ENCODE measurements at places on chromosomes 11 and 22.

GRCh38 chr11:68120273-68121066 is 718 bp downstream of the CHKA start:
- DNase-seq = peak; percentile 95

GRCh38 chr11:124876818-124877630 is 11.8 kb downstream of the ROBO3 start:
- no peak for DNase-seq

DNA sequence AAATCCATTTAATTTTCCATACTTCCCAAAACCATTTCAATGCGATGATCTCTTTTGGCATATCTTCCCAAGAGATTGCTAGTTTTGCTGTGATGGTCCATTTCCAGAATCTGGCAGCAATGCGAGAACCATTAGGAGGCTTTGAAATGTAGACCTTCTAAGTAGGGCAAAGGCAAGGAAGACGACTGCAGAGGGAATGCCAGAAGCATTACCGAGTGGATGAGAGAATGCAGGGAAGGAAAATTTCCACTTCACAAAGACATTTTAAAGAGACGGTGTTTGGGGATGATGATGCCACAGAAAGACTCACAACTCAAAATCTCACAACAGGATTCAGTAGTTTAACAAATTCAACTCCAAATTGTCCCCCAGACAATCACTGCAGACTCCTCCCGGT is 471 bp upstream of the CEP126 start:
- no peak for DNase-seq

DNA sequence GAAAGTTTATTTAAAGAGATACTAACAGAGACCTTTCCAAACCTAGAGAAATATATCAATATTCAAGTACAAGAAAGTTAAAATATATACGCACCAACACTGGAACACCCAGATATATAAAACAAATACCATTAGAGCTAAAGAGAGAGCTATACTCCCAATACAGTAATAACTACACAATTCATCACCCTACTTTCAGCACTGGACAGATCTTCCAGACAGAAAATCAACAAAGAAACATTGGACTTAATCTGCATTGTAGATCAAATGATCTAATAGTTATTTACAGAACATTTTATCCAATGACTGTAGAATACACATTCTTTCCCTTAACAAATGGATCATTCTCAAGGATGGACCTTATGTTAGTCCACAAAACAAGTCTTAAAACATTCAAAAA is 311.9 kb downstream of the METTL15 start:
- DNase-seq = no peak

DNA sequence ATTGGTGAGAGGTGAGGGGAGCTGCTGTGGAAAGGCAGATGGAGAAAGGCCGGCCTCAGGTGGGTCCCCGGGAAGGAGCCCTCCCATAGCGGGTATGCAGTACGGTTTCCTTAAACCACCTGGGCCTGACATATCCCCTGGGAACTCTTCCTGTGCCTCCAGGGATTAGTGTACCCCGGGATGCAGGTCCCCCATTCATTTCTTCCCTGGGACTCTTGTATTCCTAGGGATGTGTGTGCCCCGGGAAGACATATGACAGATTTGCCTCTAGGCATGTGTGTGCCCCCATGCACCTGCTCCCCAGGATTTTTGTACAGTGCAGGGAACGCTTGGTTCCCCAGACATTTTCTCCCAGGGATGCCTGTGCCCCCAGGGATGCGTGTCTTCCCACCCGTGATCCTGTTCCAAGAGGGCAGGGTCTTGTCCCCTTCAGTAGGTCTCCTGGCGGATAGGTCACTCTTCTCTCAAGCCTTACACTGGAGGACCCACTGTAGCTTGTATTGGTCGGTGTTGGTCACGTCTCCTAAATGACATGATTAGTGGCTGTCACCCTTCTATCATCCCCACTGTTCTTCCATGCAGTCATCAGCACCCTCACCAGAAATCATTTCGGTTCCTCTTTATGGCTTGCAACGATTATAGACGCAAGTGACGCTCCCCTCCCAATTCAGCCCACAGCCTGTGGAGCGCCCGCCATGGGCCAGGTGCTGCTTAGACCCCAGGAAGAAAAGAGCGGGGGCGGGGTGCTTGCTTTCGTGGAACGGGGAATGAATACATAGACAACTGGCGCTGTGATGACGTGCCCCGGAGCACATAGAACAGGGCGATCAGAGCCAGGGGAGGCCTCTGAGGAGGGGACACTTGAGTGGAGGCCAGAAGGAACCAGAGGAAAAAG is 1.3 kb downstream of the PARVB start:
- DNase-seq = peak; percentile 85

DNA sequence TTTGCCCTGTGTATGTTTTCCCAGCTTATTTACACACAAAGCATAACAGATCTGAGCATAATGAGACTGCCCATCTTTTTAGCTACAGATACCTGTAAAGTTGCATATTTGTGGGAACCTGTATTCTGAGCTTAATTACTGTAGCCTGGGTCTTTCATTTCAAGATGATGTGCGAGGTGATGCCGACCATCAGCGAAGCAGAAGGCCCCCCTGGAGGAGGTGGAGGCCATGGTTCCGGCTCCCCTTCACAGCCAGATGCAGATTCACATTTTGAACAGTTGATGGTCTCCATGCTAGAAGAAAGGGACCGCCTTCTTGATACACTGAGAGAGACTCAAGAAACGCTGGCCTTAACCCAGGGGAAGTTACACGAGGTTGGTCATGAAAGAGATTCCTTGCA is 1.5 kb downstream of the PPFIA1 start:
- no peak for DNase-seq

GRCh38 chr22:27576815-27577573 is 224.6 kb downstream of the MN1 start:
- no peak for DNase-seq

DNA sequence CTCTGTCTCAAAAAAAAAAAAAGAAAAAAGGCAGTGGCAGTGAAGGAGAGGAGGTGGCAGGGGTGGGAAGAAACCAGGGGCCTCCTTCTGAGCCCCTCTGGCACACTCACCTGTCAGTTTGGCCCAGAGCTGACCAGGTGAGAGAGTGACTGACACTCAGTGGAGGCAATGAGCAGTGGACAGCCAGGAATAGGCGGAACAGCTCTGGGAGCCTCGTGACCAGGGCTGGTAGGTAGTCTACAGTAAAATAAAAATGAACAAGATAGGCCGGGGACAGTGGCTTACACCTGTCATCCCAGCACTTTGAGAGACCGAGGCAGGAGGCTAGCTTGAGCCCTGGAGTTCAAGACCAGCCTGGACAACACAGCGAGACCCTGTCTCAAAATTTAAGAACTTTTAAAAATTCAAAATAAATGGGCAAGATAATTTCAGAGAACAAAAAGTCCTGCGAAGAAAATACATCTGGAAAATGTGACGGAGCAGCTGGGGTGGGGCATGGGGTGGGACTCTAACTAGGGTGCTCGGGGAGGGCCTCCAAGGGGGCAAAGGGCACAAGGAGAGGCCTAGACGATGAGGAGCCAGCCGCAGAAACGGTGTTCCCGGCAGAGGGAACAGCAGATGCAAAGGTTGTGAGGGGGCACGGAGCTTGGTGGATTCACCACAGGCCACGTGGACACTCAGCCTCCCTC is 3.8 kb upstream of the PDXP start:
- no peak for DNase-seq

GRCh38 chr22:43291381-43291780 is 51.8 kb downstream of the SCUBE1 start:
- DNase-seq = no peak

GRCh38 chr11:20243974-20244373 is 83.7 kb upstream of the DBX1 start:
- DNase-seq = peak; percentile 2

GRCh38 chr11:109016724-109017123 is 351.9 kb downstream of the DDX10 start:
- no peak for DNase-seq

DNA sequence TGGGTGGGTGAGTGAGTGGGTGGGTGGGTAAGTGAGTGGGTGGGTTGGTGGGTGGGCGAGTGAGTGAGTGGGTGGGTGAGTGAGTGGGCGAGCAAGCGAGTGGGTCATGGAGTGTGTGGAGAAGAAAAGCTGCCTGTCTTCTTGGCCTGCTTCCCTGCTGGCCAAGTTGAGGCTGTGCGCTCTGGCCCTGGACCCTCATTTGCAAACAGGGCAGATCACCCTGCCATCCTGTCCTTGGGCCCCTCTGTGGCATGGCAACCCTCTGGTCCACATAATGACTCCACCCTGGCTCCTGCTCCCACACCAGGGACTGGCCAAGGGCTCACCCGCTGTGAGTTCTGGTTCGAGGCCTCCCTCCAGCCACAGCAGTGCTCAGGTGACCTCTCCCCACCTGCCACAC is 35.1 kb downstream of the CAPN1 start:
- no peak for DNase-seq

- no peak for DNase-seq
Measured at GRCh38 chr11:441043-441417, 781 bp downstream of the ANO9 start.

GRCh38 chr22:40023341-40023841 is 28.6 kb downstream of the FAM83F start:
- no peak for DNase-seq

GRCh38 chr22:29205594-29206371 is at the start of gene EMID1:
Gene EMID1 (plus strand): TSS chr22:29205896. CDS start chr22:29206039, 143 bp downstream.
- DNase-seq = peak; percentile 43

DNA sequence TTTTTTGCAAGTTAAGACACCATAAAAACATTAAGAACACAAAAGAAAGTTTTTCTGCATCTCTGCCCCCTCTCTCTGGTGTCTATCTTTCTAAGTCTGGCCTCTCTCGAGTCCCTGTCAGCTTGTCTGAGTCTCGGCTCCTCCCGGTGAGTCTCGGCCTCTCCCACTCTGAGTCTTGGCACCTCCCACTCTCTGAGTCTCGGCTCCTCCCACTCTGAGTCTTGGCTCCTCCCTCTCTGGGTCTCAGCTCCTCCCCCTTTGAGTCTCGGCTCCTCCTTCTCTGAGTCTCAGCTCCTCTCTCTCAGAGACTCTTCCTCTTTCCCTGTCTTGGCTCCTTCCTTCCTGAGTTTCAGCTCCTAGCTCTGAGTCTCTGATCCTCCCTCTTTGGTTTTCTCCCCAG is 72.5 kb upstream of the AMPD3 start:
- peak; percentile 86 for DNase-seq

DNA sequence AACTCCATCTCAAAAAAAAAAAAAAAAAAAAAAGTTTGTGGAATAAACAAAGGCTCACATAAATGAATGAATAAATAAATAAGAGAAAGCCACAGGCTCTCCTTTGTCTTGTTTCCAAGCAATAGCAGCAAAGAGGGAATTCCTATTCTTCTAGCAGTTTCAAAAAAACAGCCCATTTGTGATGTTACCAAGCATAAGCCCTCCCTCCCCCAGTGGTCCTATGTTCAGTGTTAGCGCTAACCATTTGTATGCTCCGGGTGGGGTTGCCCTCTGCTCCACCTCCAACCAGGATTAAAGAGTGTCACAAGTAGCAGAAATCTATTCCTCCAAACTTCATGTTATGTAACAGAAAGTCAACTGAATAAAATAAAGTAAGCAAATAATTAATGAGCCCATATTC is 1215.0 kb upstream of the TENM4 start:
- no peak for DNase-seq

DNA sequence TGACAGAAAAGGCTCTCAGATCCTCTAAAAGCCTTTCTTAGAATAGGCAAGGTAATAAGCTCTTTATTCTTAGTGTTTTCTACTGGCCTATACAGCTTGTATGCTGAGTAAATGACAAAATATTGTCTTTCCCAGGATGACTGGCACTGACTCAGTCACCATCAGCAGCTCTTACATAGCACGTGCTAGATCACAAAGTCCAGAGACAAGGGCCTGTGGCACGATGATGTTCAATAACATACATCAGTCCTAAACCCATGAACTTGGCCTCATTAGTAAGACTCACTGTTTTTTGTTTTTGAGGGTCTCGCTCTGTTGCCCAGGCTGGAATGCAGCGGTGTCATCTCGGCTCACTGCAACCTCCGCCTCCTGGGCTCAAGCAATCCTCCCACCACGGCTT is 42.7 kb downstream of the CELF1 start:
- DNase-seq = no peak

- DNase-seq = peak; percentile 58
Measured at GRCh38 chr11:73469401-73469800, 93.2 kb downstream of the RELT start.

- DNase-seq = no peak
Measured at GRCh38 chr11:112548641-112549040, 288.0 kb upstream of the PLET1 start.

DNA sequence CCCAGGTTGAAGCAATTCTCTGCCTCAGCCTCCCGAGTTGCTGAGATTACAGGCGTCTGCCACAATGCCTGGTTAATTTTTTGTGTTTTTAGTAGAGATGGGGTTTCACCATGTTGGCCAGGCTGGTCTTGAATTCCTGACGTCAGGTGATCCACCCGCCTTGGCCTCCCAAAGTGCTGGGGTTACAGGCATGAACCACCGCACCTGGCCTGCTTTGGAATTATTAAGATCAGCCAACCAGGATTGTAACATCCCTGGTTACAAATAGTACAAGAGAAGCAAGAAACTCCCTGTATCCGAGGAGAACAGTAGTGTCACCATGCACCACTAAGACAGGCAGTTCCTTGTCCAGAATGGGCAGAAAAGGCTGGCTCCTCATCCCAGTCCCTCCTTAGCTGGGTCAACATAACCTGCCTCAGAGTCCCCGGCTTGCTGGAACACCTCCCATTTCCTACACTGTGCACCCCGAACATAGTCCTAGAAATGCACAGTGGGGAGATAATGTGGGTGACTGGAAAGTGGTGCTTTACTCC is 77.2 kb upstream of the INCENP start:
- no peak for DNase-seq

DNA sequence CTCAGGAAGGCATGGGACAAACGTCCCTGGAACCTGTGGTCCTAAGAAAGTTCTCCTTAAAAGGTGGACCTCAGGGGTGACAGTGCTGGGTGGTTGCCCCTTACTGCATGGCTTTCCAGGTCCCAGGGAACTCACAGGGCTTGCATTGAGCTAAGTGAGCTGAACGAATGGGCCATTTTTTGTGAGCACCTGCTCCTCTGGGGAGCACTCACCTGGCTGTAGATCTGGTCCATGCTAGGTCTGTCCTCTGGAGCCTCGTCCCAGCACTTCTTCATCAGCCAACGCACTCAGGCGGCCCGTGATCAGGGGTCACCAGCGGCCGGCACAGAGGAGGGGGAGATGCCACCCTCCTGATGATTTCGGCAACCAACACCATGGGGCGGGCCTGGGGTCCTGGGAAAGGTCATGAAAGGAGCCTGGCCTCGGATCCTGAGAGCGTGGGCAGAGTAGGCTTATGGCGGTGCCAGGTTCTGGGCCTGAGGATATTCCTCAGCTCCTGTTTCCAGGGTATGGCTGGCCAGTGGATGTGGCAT is 36.8 kb upstream of the LRRC32 start:
- DNase-seq = no peak

Data from OCI-M1 (cell line).